Nucleus accumbens (tissue), 56 donors: ENCODE measurements at places on chromosomes 1 and 21.

DNA sequence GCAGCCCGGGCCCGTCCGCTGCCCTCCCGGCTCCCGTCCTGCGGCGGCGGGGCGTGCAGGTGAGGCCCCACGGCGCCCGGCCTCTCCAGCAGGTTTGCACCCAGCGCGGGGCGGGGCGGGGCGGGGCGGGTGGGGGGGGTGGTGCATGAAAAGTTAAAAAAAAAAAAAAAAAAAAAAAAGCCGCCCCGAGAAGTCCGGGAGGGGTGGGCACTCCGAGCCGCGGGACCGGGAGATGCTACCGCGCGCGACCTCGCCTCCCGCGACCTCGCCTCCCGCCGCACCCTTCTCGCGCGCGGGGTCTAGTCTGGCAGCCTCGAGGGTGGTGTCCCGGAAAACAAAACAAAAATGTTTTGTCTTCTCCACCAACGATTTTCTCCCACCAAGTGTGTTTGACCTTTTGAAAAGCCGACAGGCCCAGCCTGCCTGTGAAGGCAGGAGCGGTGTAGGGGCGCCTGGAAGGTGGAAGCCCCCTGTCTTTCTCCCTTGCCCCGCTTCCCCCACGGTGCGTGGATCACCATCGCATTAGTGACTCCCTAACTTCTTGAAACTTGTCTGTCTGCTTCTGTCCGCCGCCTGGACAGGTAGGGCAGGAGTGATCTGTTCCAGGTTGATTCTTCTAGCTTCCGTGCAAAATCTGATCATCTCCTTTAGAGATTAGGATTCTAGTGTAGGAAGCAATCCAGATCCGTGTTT lies 569 bp downstream of the RCAN3 start:
- DNase-seq = no peak

DNA sequence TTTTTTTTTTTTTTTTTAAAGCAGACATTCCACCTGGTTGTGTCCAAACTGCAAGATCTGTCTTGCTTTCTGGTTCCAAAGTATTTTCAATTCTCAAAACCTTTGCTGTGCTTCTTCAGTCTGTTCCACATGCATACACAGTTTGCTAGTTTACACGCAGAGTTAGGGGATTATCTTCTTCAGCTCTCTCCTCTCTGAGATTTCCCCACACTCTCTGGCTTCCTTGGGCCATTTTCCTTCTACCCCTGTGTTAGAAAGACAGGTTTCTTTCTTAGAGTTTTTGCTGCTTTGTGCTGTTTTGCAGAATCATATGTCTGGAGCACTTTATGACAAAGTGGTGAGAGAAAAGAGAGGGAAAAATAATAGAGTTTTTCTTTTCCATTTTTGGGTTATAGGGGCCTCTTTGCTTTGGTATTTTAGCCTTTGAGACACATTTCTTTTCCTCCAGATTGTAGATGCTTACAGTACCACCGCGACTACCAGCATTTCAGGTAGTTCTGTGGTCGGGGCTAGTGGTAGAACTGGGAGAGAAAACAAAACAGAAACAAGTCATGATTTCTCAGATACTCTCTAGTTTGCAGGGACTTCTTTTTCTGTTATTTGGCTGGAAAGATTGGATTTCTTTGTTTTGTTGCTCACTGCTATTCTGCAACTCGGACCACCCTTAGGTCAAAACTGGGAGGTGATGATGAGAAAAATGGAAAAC lies 66.3 kb downstream of the RABGAP1L start:
- no peak for DNase-seq

DNA sequence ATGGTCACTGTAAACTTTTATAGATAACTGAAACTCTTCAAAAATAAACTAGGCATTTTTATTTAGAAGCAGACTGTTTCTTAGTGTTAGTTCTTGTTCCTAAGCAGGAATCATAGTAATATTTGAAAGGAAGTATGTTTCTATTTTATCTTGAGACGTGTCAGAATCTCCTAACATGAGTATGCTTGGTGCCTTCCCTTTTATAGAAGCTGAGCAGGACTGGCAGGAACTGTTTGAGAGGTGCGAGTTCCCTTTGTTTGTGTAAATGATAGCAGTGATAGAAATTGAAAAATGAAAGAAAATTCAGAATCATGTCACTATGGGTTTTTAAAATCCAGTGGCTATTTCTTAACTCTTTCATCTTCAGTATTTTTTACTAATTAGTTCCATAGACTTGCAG lies 56.9 kb downstream of the LRRC8D start:
- DNase-seq = no peak

GRCh38 chr1:112006416-112007025 lies 17.1 kb upstream of the KCND3 start:
- no peak for DNase-seq

GRCh38 chr1:51842261-51842660 lies 36.3 kb downstream of the NRDC start:
- no peak for DNase-seq

DNA sequence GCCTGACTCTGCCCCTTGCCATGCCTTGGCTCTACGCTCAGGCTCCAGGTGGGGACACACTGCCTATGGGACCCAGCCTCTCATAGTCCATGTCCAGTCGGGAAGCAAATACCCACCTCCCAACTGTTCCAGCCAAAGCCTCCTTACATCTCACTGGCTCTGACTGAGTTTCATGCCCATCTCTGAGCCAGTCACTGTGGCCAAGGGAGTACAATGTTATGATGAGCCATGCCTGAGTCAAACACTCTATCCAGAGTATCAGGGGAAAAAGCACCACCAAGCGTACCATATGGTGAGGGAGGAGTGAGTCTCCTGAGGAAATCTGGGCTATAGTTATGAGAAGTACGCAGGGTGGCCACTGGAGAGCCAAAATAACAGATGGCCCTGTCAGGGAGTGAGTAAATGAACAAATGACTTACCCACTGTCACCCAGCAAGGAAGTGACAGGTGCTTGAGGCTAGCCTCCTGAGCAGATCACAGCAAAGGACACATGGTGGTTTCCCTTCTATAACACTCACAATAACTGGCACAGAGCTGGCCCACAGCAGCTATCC lies 236.6 kb upstream of the GJB5 start:
- no peak for DNase-seq

DNA sequence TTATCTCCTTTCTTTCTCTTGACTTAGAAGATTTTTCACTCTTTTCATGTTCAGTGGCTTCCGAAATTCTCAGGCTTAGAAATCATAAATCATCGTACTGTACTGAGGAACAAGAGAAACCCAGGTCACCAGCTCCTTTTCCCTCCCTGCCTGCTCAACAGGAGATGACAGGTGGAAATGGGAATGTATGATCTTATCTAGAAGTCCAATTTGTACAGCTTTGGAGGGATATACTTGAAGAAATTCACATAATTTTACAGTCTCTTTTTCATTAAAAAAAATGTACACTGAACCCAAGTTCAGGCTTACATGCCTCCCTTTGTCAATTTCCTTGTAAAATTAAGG lies 11.7 kb downstream of the EVA1C start:
- no peak for DNase-seq

DNA sequence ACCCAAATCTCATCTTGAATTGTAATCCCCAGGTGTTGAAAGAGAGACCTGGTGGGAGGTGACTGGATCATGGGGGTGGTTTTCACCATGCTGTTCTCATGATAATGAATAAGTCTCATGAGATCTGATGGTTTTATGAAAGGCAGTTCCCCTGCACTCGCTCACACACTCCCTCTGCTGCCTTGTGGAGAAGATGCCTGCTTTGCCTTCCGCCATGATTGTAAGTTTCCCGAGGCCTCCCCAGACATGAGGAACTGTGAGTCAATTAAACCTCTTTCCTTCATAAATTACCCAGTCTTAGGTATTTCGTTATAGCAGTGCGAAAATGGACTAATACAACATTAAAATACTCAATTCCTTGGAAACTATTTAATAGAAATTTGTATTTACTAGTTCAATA lies 99.2 kb downstream of the PROX1 start:
- DNase-seq = no peak

DNA sequence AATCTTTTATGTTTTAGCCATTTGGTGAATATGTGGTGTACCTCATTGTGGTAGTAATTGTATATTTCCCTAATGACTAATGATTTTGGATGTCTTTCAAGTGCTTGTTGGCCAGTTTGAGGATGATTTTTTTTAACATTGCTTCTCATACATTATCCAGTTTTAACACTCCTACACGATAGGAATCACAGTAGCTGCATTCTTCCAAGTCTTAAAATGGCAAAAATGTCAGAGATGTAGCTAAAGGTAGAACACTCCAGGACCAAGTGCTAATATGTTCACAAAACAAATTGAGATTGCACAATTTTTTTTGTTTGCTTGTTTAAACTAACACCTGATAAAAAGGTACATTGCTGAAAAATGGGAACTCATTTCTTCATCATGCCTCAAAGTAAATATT lies 11.7 kb downstream of the USP25 start:
- DNase-seq = no peak

DNA sequence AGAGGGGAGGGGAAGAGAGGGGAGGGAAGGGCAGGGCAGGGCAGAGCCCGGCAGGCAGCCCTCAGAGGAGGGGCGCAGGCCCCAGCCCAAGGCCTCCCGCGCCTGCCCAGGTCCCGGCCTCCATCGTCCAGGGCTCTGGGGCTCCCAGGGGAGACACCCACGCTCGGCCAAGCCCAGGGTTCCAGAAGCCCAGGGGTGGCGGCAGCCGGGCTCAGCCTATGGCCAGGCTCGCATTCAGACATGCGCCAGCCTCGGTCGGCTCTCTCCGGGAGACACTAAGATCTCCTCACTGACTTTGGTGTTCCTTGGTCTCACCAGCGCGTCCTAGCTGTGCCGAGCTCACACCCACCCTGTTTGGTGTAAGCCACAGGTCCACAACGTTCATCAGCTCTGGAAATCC lies 7.1 kb upstream of the ANKRD65 start:
- no peak for DNase-seq

- DNase-seq = no peak
Measured at GRCh38 chr1:226627924-226628611, 79.5 kb downstream of the STUM start.

- no peak for DNase-seq
Measured at GRCh38 chr21:39103689-39104088, 79.6 kb downstream of the PSMG1 start.

DNA sequence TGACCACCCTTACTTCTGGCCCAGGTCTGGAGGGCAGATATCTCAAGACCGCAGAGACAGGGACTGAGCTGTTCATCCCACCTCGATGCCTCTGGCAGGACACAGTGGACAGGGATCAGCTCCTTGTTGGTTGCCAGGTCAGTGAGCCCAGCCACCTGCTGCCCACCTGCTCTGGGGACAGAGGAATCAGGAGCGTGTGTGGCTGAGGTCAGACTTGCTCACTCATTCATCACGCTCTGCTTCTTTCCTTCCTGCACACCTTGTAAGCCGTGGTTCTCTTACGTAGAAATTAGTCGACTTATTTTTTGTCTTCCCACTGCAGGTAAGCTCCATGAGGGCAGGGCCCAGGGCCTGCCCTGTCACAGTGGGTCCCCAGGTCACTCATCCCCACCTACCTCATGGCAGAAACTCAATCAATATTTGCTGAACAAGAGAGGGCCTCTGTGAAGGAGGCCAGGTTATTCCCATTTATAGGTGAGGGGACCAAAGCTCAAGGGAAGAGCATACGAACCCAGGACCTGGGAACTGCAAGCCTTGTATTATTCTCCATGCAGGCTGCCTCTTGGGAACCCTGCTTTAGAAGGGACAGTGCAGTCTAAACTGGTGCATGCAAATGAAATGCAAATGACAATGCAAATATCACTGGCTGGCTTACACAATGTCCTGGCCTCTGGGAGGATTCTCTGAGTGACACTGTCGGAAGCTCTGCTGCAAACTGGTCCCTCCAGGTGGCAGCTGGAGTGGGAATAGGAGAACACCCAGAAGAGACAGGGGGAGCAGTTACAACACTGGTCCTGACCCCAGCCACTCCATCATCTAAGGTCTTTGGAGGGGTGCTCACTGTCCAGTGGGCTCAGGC lies 58.4 kb upstream of the PAX7 start:
- no peak for DNase-seq

GRCh38 chr1:207203541-207203940 lies 99.5 kb downstream of the C4BPA start:
- no peak for DNase-seq

DNA sequence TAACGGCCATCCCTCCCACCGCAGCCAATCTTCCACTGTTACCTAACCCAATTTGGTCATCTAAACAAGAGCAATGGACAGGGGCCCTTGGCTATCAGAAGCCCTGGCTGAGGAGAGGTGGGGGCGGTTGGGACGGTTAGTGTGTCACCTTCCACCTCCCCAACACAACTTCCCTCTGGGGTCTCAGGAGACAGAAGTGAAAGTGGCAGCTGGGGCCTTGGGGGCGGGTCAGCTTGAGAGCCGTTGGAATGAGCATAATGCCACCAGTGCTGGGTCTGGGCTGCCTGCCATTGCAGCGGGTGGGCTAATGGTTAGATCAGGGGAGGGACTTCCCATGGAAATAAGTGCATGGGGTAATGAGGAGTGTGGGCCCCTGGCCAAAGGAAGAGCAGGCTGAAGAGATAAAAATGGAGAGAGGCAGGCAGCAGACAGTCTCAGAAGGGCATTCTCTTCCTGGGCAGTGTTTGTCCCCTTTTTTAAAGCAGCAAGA lies 7.9 kb downstream of the MEF2D start:
- peak; percentile 36 for DNase-seq
